ENCODE measurements at places on chromosomes 5 and 9. TPM values are rescaled to one million over a fixed set of nuclear protein-coding genes. Genes with fewer than 3 reads are reported as not detected.

GRCh38 chr5:13987843-13988464 is 43.5 kb upstream of the DNAH5 start:
- H3K36me3 ChIP-seq: no peaks in the 10 kb centered on the region
- H3K27ac ChIP-seq: no peak overlapping the region
- no peaks in the 10 kb centered on the region for H3K4me1 ChIP-seq
- H3K4me3 ChIP-seq: no peak overlapping the region
- DNase-seq: peak; percentile 65

- no peaks in the 10 kb centered on the region for H3K27me3 ChIP-seq
- no peaks in the 10 kb centered on the region for H3K36me3 ChIP-seq
- no peak overlapping the region for H3K4me3 ChIP-seq
- no peaks in the 10 kb centered on the region for H3K4me1 ChIP-seq
Observed at GRCh38 chr9:116088396-116088795, 65.2 kb upstream of the PAPPA start.

GRCh38 chr5:1268666-1269065 is 26.2 kb downstream of the TERT start:
- peaks cover 9% of the 10 kb centered on the region for H3K36me3 ChIP-seq
- no peak overlapping the region for H3K4me3 ChIP-seq
- peaks cover 8% of the 10 kb centered on the region for H3K4me1 ChIP-seq
- DNase-seq: peak; percentile 82
- peaks cover 4% of the 10 kb centered on the region for H3K27me3 ChIP-seq
- no peak overlapping the region for H3K27ac ChIP-seq

DNA sequence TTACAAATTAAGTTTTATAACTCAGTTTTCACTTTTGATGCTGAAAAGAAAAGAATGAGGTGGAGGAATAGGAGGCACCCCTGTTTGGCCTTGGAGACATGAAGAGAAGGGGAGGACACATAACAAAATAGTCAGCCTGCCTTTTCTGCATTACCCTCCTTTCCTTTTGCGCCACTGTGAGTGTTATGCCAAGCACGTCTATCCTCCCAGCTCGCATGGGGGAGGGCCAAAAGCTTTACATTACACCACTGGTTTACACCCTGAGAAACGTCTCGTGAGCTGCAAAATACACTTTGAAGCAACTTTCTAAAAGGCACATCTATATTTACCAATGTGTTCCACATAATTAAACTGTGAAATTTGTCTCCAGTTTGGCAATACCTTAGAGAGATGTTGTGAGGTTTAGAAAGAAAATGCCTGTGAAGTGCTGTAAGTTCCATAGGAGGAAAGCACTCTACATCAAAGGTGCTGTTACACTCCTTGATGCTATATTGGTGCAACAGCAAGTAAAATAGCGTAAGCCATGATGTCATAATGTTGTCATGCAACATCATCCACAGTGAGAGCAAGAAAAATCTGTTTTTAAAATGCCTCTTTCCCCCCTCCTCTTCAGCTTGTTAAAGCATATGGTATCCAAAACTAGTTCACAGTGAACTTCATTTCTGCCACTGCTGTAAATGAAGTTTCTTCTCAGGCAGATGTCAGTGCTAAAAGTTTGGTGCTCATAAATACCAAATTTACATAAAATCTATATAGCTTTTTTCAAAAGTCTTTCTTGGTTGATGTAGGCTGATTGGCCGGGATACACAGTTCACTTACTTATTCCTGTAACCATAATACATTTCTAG is 50.3 kb downstream of the CETN3 start:
- DNase-seq: no peak
- H3K4me1 ChIP-seq: no peaks in the 10 kb centered on the region
- H3K4me3 ChIP-seq: no peak overlapping the region
- no peaks in the 10 kb centered on the region for H3K36me3 ChIP-seq

DNA sequence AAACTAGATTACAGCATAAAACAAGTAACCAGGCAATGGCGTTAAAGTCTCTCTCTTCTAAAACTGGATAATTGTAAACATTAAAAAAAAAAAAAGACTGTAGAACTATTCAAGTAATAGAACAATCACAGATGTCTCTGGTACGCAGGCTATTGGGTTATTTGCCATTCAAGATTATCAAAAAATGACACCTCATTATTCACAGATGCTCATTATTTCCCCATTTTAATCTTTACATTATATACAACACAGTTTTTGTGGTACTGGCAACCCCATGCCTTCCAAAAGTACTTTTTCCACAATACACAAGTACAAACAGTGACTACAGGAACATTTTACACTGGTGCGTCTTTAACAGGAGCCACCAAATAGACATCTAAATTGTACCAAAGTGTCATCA is 109.4 kb downstream of the ZNF608 start:
- no peak overlapping the region for H3K4me3 ChIP-seq
- H3K27ac ChIP-seq: no peak overlapping the region
- peaks cover 13% of the 10 kb centered on the region for H3K27me3 ChIP-seq
- DNase-seq: no peak
- no peaks in the 10 kb centered on the region for H3K4me1 ChIP-seq

DNA sequence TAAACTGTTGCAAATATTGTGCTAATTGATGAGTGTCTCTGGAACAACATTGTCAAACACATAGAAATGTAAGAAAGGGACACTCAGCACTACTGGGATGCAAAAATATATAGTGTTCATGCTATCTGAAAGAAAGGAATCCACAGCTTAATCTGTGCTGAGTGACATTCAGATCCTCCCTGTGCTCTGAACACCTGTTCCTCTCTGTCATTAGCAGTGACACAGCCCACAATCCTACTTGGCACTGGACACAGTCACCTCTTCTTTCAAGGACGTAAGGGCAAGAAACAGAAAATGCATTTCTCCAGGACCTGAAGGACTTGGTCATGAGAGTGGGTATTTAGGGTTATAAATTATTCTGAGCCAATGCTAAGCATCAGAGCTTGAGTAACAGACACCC is 121.4 kb upstream of the SV2C start:
- no peaks in the 10 kb centered on the region for H3K36me3 ChIP-seq
- H3K27ac ChIP-seq: no peak overlapping the region
- H3K4me3 ChIP-seq: no peak overlapping the region
- DNase-seq: no peak
- no peaks in the 10 kb centered on the region for H3K4me1 ChIP-seq

- H3K4me1 ChIP-seq: no peaks in the 10 kb centered on the region
- H3K27me3 ChIP-seq: no peaks in the 10 kb centered on the region
- H3K27ac ChIP-seq: no peak overlapping the region
- no peaks in the 10 kb centered on the region for H3K36me3 ChIP-seq
Observed at GRCh38 chr5:29758986-29759421, 1434.5 kb upstream of the CDH6 start.

The PHYHD1 gene
- 0.45 TPM for total RNA-seq

The GABRA6 gene
- total RNA-seq: not detected

DNA sequence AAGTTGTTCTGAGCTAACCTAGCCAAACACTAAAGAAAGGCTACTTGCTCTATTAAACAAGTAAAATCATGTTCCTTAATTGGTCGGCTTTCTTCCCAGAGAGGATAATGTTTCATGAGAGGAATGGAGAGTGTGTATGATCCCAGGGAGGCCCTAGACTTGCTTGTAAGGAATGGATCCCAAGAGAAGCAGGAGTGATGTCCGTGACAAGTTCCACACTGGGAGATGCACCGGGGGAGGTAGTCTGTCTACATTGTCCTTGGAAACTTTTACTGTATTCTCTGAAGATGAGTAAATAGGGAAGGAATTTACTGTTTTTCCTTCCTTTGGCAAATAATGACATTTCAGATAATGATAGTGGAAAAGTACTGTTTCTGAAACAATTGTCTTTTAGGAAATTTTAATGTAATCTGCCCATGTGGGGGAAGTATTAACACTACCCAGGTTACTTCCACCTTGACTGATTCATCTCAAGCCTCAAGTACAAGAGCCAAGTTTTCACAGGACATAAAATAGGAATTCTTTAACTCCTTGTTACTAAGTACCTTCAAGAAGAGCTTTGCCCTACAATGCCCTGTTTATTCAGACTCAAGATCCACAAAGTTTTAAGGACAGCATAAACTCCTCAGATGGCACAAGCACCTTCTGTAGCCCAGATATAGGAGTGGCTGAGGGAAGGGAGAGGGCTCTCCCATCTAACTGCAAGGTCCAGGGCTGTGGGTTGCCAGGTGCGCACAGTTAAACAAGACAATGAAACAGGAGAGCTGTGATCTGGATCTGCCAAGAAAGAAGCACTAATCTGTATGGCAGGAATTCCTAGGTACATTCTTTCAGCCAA is 152.1 kb downstream of the GNA14 start:
- no peak for DNase-seq
- H3K4me3 ChIP-seq: no peak overlapping the region
- no peaks in the 10 kb centered on the region for H3K4me1 ChIP-seq
- no peak overlapping the region for H3K27ac ChIP-seq
- peaks cover 10% of the 10 kb centered on the region for H3K27me3 ChIP-seq

DNA sequence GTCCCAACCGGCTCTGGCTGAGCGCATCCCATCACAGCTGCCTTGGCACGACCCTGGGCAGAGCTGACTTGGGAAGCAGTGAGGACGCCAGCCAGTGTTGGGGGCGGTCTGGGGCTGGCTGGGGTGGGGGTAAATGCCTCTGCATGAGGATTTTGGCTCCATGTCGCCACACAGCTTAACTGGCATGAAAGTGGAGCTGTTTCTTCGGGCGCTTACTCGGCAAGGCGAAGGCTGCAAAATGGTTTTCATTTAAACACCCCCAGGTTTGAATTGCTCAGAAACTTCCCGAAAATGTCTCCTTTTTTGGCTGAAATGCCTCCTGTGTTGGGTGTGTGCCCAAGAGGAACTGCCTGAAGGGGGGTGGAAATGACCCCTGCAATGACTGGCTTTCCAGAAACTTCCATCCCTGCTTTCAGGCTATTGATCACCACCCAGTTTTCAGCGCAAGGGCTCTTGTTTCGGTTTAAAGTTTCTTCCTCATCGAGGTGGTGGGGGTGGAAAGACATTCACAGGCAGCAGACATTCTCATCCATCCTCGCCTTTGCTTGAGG is 38.3 kb downstream of the PTGES start:
- no peak for DNase-seq
- no peaks in the 10 kb centered on the region for H3K36me3 ChIP-seq
- peaks cover 17% of the 10 kb centered on the region for H3K4me1 ChIP-seq
- no peak overlapping the region for H3K27ac ChIP-seq
- H3K27me3 ChIP-seq: peaks cover 9% of the 10 kb centered on the region
- no peak overlapping the region for H3K4me3 ChIP-seq

DNA sequence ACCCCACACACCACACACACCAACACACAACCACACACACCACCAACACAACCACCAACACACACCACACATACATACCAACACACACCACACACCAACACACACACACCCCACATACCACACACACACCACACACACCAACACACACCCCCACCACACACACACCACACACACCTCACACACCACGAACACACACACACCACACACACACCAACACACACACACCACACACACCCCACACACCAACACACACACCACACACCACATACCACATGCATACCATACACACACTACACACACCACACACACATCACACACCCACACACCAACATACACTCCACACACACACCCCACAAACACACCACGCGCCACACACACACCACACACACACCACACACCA is 171.4 kb downstream of the GOLPH3 start:
- no peak for DNase-seq
- H3K4me1 ChIP-seq: no peaks in the 10 kb centered on the region
- H3K27me3 ChIP-seq: no peaks in the 10 kb centered on the region
- H3K27ac ChIP-seq: no peak overlapping the region

The PTGDS gene
- total RNA-seq: not detected

DNA sequence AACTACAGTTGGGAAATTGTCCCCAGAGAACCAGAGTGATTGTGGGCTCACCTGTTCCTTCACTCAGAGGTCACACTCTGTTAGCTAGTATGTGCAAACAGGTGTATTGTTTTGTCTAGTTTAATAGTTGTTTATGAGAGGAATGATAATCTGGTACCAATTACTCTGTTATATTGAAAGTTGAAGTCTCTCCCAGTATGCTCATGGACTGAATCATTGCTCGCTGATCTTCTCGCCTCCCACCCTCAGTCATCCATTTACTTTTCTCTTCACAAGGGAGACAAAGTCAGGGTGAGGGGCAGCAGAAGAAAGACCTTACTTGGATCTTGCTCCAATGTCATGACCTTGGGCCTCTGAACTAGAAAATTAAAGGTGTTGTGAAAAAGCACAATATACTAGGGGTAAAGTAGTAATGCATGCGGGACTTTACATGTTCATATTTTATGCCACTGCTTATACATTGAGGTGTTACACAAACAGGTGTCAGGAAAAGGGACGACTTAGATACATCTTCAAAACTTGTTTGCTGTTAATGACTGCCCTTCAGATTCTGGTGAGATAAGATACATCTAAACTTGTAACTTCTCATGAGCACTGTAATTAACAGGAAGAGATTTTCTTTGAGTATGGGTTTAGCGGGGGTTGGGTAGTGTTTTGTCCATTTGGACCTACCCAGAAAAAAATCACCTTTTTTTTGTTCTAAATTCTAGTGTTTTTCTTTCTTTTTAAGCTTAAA is 36.9 kb downstream of the LNPEP start:
- DNase-seq: no peak
- H3K4me3 ChIP-seq: peak overlapping the region; percentile 36
- H3K4me1 ChIP-seq: peaks cover 48% of the 10 kb centered on the region
- no peak overlapping the region for H3K27ac ChIP-seq
- H3K36me3 ChIP-seq: peaks cover 15% of the 10 kb centered on the region
- H3K27me3 ChIP-seq: no peaks in the 10 kb centered on the region

The LCN9 gene
- not detected for total RNA-seq

GRCh38 chr9:99046542-99047071 is 58.3 kb upstream of the TGFBR1 start:
- H3K27me3 ChIP-seq: no peaks in the 10 kb centered on the region
- H3K27ac ChIP-seq: no peak overlapping the region
- H3K4me1 ChIP-seq: peaks cover 41% of the 10 kb centered on the region

GRCh38 chr5:172490514-172491461 is 36.5 kb upstream of the SH3PXD2B start:
- no peak overlapping the region for H3K27ac ChIP-seq
- H3K27me3 ChIP-seq: peaks cover 8% of the 10 kb centered on the region
- no peaks in the 10 kb centered on the region for H3K4me1 ChIP-seq
- H3K4me3 ChIP-seq: no peak overlapping the region

The IFNA2 gene
- not detected for total RNA-seq

GRCh38 chr9:137277329-137278041 is at the start of gene TOR4A:
TOR4A (plus strand) TSS chr9:137277726; CDS start chr9:137278690, 964 bp downstream.
- peaks cover 13% of the 10 kb centered on the region for H3K36me3 ChIP-seq
- peak within 1 kb of the TSS; percentile 90 for H3K4me3 ChIP-seq
- H3K27ac ChIP-seq: peak within 1 kb of the TSS; percentile 91
- peak; percentile 86 for DNase-seq
- H3K4me1 ChIP-seq: peaks cover 8% of the 10 kb centered on the region
- H3K27me3 ChIP-seq: no peaks in the 10 kb centered on the region

DNA sequence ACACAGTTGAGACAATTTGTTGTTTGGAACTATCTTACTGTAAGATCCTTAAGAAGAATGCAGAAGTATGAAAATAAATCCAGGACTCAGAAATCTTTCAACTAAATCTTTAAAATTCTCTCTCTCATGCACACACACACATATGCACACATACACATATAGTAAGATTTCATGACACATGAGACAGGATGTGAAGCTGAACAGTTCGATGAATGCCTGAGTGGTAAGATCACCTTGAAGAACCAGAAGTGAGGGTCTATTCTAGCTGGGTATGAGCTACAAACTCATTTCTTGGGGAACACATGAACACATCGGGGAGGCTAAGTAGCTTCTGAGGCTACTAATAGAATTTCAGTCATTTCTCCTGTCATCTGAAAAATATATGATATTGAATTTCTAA is 153.6 kb downstream of the TMC1 start:
- no peaks in the 10 kb centered on the region for H3K36me3 ChIP-seq
- peaks cover 7% of the 10 kb centered on the region for H3K27me3 ChIP-seq
- H3K4me3 ChIP-seq: no peak overlapping the region
- H3K27ac ChIP-seq: no peak overlapping the region

- no peak for DNase-seq
- no peaks in the 10 kb centered on the region for H3K4me1 ChIP-seq
- no peaks in the 10 kb centered on the region for H3K36me3 ChIP-seq
- H3K27me3 ChIP-seq: no peaks in the 10 kb centered on the region
- no peak overlapping the region for H3K4me3 ChIP-seq
Observed at GRCh38 chr9:131856105-131856504, 116.2 kb upstream of the RAPGEF1 start.

Measured in activated CD4-positive, alpha-beta T cell treated with anti-CD3 and anti-CD28 coated beads, Interleukin-2, amount 10 ng/mL, durations not matched to agents 24 days and 14 days (primary cell).